ENCODE measurements at places on chromosomes 5 and 9.

- DNase-seq = no peak
Observed at GRCh38 chr9:130462685-130463540, 18.2 kb downstream of the ASS1 start.

DNA sequence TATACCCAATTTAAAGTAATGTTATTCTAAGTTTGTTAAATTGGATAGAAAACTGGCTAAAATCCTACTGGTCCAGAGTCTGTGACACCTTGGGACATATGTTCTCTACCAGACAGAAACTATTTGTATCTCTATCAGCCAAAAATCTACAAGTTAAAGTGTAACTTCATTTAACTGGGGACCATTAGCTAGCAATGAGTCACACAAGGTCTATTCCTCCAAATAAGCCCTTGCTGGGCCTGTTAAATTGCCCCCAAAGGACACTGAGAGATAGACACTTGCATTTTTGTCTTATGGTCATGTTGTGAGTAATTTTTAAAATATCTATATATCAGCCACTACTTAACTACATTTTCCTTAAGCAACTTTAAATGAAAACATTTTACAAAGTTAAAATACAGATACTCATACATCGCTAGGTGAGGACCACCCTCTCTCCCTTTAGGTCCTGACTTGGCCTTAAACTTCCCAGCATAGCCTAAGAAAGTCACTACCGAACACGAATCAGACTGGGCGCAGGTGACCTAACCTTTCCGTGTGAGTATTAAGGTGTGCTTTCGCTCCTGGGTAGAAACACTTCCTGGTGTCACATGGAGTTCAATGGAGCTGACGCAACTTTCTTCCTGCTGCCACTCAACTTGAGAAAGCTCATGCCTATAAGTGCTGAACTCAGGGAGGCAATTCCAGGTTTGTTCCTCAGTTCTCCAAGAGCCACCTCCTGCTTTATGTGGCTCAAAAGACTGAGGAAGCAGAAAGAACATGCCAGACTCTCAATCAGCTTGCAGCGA, 249.1 kb downstream of the DIRAS2 start:
- no peak for DNase-seq

- no peak for DNase-seq
Observed at GRCh38 chr5:180540050-180540694, 46.0 kb downstream of the CNOT6 start.

GRCh38 chr5:147689426-147689825, 93.1 kb downstream of the JAKMIP2 start:
- no peak for DNase-seq

GRCh38 chr5:163248871-163249270, 188.5 kb upstream of the CCNG1 start:
- no peak for DNase-seq
